ENCODE measurements at places on chromosomes 1 and 21.

- DNase-seq = no peak
Measured at GRCh38 chr1:20496241-20496661, 10.2 kb upstream of the CAMK2N1 start.

DNA sequence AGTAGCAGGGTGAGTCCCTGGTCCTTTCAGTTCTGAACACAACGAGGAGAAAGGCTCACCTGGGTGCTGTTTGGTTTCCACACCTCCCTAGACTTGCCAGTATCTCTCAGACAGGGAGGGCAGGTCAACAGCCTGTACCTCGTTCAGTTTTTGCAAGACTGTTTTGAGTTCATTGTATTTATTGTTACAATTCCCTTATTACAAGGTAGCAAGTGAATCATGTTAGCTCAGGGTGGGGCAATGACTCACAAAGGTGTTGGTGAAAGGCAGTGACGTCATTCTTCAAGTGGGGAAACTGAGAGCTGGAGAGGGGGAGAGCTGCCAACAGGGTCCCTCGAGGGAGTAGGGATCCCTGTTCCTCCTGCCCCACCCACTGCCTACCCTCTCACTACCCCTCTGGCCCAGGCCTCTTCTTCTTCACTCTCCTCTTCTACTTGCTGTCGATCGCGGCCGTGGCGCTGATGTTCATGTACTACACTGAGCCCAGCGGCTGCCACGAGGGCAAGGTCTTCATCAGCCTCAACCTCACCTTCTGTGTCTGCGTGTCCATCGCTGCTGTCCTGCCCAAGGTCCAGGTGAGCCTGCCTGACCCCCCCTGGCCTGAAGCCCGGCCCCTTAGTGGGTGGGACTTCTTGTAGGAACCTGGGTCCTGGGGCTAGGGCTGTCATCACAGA lies 13.4 kb downstream of the SERINC2 start:
- DNase-seq = no peak

DNA sequence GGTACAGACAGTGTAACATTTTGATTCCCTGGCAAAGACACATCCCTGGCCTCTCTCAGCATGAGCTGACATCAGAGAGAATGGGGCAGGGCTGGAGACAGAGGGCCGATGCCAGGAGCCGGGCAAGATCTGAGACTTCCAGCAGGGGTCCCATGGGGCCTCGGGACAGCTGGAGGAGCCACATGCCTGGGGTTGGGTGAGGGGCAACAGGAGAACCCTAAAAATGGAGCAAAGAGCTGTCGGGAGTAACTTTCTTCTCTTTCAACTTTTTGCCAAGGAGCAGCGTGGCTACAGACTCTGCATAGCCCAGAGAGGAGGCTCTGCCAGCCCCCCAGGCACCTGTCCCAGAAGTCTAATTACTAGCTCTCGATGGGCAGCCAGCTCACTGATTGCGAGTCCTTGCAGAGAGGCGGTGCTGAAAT lies 130.8 kb downstream of the LACTBL1 start:
- DNase-seq = no peak

GRCh38 chr1:19044975-19045831 lies 88.7 kb upstream of the IFFO2 start:
- DNase-seq = peak; percentile 63

- DNase-seq = no peak
Measured at GRCh38 chr1:22916471-22916820, 56.2 kb downstream of the LACTBL1 start.

GRCh38 chr1:95889400-95889799 lies 655.4 kb downstream of the RWDD3 start:
- DNase-seq = no peak

DNA sequence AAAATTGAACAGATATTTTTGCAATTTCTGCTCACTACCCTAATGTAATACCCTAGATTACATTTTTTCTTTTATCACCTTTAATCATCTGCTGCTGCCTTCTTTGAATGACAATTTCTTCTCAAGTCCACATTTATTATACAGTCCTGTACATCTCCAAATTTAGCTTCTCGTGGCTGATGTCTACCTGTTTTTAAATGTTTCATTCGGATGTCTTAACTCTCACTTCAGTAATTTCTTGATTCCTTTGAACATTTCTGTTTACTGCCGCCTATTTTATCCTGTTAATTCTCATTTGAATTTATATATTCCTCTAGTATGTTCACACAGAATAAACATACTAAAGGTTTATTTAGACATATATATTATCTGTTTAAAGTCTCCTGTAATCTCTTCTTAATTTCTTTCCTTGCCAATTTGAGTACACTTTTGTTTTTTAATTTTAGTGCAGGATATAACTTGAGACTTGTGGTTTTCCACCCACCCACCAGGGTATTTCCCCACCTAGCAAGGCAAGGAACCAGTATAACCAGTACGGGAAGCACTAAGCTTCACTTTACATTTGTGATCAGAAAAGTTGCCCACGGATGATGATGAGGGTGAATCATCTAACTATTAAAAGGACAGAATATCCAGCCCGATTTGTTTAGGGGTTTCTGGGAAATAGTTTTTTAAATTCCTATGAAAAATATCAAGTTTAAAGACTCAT lies 12.7 kb downstream of the INSL5 start:
- peak; percentile 80 for DNase-seq

DNA sequence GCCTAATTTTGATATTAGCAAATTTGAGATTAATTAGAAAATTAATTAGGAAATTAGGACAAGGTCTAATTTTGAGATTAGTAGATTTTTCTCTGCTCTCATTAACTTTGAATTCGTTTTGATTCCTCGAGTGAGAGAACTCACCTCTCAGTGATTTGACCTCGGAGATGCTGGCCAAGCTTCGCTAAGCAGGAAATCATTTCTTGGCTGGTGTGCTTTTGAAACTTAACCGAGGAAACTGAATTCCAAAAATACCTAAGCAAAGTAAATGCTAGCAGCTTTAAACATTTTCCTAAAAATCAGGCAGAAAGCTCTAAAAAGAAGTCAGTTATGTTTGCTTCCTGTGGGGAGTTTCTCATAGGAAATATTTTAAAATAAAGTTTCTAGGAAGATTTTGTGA lies 34.9 kb downstream of the CDC14A start:
- no peak for DNase-seq

DNA sequence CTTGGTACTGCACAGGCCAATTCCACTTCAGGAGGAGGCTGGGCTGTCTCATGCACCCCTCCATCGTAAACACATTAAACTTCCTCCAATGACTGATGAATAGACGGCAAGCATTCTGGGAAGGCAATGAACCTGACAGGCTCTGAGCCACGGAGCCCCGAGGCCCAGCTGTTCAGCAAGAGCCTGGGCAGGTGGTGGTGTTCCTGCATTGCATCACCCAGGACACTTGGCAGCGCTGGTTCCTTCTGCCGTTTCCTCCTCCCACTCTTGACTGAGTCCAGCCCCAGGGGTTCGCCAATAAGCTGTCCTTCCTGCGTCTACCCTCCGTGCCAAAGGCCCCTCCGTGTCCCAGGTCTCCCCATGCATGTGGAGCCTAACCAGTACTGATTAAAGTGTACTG lies 109.8 kb downstream of the JAK1 start:
- DNase-seq = no peak

- DNase-seq = no peak
Measured at GRCh38 chr1:87501738-87502137, 173.1 kb downstream of the LMO4 start.

DNA sequence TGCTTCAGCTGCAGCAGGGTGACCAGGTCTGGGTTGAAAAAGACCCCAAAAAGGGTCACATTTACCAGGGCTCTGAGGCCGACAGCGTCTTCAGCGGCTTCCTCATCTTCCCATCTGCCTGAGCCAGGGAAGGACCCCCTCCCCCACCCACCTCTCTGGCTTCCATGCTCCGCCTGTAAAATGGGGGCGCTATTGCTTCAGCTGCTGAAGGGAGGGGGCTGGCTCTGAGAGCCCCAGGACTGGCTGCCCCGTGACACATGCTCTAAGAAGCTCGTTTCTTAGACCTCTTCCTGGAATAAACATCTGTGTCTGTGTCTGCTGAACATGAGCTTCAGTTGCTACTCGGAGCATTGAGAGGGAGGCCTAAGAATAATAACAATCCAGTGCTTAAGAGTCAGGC lies 2.9 kb downstream of the C1QA start:
- DNase-seq = no peak

DNA sequence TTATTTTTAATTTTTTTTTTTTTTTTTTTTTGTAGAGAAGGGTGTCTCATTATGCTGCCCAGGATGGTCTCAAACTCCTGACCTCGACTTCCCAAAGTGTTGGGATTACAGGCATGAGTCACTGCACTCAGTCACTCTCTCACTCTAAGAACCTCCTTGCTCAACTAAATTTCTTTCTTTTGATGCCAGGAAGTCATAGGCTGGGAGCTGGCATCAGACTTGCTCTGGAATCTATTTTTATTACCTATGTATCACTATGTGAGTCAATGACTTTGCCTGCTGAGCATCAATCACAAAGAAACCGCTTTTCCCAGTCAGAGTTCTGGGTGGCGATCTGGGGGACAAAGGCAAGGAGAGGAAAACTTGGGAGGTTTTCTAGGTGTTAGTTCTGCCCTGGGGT lies 35.5 kb upstream of the PARP1 start:
- no peak for DNase-seq

DNA sequence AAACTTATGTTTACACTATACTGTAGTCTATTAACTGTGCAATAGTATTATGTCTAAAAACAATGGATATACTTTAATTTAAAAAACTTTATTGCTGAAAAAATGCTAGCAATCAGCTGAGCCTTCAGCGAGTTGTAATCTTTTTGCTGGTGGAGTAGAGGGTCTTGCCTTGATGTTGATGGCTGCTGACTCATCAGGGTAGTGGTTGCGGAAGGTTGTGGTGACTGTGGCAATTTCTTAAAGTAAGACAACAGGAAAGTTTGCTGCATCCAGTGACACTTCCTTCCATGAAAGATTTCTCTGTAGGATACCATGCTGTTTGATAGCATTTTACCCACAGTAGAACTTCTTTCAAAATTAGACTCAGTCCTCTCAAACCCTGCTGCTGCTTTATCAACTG lies 234.7 kb upstream of the CSF3R start:
- DNase-seq = no peak

GRCh38 chr1:235566084-235566483 lies 61.8 kb upstream of the B3GALNT2 start:
- no peak for DNase-seq

DNA sequence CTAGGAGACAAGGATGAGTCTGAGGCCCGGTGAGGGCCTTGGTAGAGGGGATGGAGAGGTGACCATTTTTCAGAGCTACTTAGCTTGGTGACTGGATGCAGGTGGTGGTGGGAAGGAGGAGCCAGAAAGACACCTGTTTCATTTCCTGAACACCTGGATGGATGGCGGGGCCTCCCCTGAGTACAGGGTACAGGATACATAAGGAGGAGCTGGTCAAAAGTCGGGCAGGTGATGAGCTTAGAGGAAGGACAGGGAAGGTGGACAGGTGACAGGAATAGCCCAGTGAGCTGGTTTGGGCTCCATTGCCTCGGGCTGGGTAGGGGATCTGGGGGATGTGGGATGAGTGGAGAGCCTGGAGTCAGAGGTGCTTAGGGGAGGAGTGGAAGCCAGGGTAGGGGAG lies 6.3 kb downstream of the FAAH start:
- DNase-seq = no peak

- DNase-seq = no peak
Measured at GRCh38 chr1:68015971-68016370, 34.5 kb downstream of the DIRAS3 start.

DNA sequence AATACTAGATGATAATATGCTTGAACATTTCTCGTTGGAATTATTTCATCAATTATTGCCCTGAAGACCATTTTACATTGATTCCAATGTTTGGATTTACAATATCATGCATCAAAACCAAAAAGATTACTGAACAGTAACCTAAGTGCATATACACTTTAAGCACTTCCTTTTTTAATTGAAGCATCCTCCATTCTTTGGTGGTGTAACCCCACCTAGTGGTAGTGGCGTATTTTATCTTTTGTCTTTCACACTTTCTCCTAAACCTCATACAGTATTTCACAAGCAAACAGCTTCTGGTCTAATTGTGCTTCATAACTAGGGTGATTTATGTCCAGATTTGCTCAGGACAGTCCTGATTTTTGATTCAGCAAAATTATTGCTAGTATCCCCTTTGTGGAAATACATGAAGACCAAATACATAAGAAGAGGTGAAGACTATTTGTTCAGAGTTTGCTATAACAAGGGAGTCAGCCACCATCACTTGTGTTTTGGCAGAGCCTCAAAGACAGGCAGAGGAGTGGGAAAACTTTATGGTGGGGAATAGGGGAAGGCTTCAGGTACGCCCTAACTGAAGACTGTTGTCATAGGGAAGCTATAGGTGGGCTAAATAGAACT lies 3.4 kb upstream of the NVL start:
- no peak for DNase-seq

DNA sequence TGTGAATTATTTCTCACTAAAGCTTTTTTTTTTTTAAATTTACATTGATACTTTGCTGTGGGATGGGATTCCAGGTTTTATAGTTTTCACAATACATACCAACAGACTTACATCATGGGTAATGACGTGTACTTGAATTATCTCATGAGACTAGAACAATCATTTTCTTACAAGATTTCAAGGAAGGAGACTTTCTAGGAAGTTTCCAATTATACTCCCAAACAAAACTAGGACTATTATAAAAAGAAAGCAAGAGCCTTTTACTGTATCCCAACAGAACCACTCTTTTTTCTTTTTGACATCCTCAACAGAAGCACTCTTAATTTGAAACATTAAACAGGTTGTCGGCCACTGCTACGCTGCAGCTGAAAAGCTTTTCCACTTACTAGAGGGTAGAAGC lies 48.7 kb downstream of the TESK2 start:
- no peak for DNase-seq

DNA sequence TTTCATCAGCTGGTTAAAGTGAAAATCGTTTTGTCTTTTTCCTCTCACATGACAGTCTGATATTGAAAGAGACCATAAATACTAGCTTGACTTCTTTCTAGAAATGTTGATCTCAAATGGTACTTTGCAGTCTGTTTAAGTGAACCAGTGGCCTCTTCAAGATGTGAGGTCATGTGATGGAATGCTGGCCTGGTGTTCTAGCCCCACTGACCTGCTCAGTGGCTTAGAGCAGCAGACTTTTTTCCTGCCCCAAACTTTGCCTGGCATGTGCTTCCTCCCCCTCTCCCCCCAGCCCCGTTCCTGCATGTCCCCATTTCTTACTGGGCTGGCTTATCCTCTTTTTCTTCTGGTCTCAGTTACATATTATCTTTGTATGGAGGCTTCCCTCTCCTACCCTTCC lies 34.3 kb downstream of the ZYG11A start:
- no peak for DNase-seq

DNA sequence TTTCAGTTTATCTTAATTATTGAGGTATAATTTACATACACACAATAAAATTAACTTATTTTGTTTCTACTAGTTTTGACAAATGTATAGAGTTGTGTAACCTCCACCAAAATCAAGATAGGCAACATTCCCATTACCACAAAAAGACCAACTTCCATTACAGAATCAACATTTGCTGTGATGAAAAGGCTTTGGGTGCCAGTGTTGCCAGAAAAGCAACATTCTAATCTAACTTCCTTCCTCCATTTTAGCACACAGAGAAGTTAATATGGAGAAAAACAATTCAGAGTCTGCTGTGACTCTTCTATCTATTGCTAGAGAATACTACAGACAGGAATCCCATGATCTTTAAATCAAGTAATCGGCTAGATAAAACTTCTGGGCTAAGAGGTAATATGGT lies 245.3 kb downstream of the RERE start:
- no peak for DNase-seq

GRCh38 chr1:3618881-3619671 lies 5.7 kb upstream of the TPRG1L start:
- DNase-seq = peak; percentile 89
